AG08396 (cell line): ENCODE measurements at places on chromosomes 5 and 9.

GRCh38 chr5:4570047-4570995 is 569.8 kb upstream of the ADAMTS16 start:
- no peak for DNase-seq

- peak; percentile 29 for DNase-seq
Observed at GRCh38 chr5:50440651-50441492, at the start of gene EMB. EMB (minus strand) TSS chr5:50441288; CDS start chr5:50441151, 137 bp downstream.

DNA sequence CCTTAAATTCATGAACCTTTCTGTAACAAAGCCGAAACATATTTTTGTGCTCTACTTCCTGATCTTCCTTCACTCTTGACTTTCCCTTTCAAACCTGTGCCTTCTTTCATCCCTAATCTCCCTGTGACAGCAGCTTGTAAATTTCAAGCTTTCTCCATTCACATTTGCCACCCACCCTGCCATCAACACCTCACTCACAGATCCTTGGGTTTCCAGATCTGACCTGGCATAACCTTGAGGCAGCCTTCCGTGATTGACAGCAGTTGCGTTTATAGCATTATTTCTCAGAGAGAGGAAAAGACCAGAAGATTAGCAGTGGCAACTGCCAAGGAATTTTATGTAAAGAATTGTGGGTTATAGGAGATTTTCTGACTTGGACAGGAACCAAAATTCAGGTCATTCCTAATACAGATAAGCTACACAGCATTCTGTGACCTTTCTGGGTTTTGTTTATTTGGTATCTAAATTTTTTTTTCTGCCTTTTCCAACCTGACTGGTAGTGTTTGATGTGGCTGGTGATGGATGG is 260.0 kb downstream of the NR2F1-AS1 start:
- no peak for DNase-seq

DNA sequence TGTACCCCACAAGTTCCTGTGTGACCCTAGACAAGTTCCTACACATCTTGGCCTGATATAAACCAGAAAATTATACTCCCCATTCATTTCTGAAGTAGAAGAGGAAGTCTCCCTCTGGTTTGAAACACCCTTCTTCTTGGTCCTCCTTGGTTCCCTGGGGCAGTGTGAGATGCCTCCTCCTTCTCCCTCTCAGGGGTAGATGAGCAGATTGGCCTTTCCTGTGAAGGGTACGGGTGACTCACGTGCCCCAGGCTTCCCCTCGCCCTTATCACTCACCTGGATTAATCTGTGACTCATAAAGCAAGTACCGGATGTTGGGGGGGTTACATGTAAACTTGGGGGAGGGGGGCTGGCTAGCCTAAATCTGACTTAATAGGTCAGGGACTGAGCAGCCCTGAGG is 11.1 kb upstream of the AQP3 start:
- DNase-seq: no peak

DNA sequence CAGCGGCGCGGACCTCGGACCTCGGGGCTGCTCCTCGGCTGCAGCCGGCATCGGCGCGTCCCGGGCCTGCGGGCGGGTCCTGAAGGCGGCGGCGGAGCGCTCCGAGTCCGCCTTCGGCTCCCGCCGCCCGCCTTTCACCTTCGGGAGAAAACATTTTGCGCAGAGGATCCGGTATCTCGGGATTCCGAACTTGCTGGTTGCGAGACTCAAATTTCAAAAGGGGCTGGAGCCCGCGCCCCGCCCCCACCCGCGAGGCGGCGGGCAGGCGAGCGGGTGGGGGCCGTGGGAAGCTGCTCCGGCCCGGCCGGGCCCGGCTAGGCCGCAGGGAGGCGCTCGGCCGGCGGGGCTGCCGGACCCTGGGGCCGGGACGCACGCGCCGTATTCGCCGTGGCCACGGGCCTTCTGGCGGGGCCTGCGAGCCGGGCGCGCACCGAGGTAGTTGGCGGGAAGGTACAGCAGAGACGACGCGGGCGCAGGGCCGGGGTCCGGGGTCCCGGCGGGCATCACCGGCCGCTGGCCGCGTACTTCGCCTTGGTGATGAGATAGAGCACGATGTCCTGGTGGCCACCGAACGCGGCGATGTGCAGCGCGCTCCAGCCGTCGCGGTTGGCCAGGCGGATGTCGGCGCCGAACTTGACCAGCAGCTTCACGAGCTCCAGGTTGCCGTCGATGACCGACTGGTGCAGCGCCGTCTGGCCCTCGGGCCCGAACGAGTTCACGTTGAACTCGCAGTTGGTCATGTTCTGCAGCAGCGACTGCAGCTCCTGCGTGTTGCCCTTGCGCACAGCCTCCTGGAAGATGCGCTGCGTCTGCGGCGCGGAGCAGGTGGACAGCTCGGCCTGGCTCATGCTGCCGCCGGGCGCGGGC is 757 bp downstream of the NRARP start:
- DNase-seq: peak; percentile 73

DNA sequence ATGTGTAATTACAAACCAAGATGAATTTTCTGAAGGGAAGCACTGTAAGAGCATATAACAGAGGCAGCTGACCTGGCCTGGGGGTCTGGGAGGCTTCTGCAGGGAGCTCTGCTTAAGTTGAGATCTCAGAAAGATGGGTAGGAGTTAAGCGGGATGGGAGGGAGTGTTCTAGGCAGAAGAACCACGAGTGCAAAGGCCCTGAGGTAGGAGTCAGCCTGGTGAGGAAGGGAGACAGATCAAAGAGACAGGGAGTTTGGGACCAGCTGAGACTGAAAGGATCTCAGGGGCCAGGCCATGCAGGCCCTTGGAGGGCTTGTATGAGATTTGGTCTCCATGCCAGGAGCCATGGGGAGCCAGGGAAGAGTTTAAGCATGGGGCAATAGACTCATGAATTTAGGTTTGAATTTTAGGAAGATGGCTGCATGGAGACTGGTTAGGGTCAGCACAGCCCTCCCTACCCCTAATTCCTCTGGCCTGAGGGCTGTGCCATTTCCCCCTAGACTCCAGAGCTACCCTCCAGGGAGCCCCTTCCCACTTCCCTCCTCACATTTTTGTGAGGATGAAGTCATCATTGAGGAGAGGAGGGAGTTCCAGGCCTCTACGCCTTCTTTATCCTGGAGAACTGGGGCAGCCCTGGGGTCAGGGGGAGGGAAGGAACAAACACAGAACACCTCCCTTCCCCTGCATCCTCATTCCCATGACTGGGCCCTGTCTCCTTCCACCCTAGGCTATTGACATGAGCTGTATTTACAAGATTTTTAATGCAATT is 4.8 kb upstream of the ARAP3 start:
- no peak for DNase-seq

DNA sequence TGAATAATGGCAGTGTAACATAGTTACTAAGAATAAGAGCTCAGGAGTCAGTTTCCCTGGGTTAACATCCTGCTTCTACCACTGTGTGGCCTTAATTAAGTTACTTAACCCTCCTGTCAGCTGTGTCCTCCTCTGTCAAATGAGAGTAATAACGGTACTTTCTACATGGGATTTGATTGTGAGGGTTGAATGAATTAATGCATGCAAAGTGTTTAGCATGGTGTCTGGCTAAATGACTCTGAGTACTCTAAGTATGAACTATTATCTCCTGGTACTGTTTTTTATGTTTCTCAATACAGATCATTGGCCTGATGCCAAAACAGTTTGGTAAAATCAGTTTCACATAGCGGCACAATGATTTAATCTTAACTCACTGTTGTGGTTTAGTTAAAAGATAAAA is 19.6 kb downstream of the ZNF131 start:
- no peak for DNase-seq

DNA sequence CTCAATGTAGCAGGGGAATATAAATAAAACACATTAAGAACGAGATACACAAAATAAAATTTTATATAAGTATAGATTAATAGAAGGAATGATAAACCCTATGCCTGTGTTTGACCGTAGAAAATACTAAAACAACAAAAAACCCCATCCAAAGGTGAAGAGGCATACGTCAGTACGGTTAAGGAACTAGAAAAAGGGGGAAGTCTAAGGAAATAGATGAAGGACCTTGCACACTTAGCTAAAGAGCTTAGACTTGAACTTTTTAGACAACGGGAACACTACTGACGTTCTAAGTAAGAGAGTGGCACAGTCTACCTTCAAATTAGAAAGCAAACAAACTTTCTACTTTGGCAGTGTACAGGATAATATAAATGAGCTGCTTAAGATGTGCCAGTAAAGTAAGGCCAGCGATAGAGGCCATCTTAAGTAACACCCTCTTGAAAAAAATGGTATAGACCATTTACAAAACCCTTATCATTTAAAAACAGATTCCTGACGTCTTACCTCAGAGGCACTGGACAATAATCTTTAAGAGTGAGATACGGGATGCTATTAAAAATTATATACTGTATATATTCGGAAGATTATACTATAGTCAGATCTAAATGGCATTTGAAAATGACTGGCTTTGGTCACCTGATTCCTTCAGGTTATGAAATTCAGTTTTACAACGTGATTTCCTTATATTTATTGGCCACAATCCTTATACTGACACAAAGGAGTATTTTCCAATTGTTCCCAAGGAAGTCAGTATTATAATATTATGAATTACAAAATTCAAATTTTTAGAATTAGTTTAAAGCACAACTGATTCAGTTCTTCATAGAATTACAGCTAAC is 8.5 kb downstream of the PANK3 start:
- no peak for DNase-seq
